ENCODE measurements at places on chromosomes 13 and 19.

- DNase-seq: no peak
These were observed 61.1 kb downstream of the ZNF431 start for GRCh38 chr19:21202865-21203494.

DNA sequence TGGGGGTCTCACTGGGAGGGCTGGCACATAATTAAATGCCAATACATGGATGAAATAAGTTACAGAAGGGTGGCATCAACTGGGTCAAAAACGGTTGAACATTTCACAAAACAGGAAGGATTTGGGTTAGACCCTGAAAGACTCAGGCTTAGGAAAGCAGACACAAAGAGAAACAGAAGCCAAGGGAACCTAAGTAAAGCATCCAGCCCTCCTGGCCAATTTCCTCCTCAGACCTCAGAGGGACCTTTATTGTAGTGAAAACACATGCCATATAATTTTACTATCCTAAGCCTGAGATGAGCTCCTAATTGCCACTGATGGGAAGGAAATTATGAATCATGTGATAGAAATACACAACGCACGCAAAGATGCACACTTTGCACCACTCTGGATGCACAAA lies 12.1 kb upstream of the CEACAM3 start:
- DNase-seq: no peak

GRCh38 chr19:28075229-28075628 lies 1137.7 kb downstream of the UQCRFS1 start:
- no peak for DNase-seq

- DNase-seq: no peak
These were observed 25.5 kb downstream of the FAM187B start for GRCh38 chr19:35202722-35203688.

- DNase-seq: no peak
These were observed 3.8 kb upstream of the CCDC97 start for GRCh38 chr19:41305927-41306793.

GRCh38 chr19:50826492-50827240 lies 3.1 kb upstream of the KLK1 start:
- DNase-seq: no peak

GRCh38 chr19:34135054-34135800 lies 37.1 kb upstream of the LSM14A start:
- no peak for DNase-seq

All from activated CD4-positive, alpha-beta T cell treated with anti-CD3 and anti-CD28 coated beads for 1 hour (primary cell).